DMS79 treated with DMSO at 0.1 percent for 48 hours (cell line): ENCODE measurements at places on chromosomes 5 and 9.

- DNase-seq = no peak
These were observed 15.0 kb downstream of the FANCC start for GRCh38 chr9:95302479-95302878.

DNA sequence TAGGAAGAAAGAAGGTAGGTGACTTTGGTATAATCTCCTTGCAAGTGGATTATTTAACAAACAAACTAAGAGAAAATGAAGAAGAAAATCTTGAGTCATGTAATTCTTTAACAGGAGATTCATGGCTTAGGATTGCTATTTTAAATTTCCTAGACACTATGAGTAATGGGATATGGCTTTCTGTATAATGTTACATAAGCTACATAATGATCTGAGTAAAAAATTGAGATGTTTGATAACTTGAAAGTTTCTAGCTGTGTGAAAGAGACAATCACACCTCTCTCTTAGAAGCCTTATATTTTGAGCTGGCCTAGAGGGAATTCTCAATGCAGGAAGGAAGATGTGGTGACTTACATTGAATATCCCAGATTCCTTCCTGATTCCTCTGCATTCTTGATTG lies 92.5 kb downstream of the CDH9 start:
- no peak for DNase-seq

- DNase-seq = peak; percentile 12
These were observed 34.4 kb upstream of the MRPS30 start for GRCh38 chr5:44774279-44774880.

DNA sequence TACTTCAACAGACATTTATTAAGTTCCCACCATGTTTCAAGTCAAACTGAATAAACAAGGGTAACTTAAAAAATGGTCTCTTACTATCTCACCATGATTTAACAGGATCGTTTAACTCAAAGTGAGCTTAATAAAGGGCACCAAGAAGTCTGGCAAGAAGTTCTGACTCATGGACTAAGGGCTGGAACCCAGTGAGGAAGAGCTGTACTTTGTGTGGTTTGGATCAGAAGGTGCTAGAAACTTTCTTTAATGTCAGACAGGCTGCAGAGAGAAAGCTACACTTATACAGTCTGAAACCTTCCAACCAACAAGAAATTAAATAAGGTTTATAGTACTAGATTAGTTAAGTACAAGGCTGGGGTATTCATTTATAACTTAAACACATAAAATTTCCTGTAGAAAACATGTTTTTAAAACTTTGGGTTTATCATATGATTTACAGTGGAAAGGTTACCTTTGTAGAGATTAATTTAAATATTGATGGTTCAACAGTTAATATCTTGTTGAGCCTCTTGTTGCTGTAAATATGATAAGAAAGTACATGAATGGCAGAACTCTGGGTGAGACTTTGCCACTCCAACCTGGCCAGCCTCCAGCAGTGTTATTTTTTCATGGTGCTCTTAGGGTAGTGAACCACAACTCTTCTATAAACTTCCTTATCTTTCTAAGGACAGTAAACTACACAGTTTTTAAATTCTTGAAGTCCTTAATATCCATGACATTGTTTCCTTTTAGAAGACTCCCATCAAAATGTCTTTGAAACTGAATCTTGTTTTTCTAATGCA lies 162.8 kb downstream of the MAN2A1 start:
- no peak for DNase-seq

DNA sequence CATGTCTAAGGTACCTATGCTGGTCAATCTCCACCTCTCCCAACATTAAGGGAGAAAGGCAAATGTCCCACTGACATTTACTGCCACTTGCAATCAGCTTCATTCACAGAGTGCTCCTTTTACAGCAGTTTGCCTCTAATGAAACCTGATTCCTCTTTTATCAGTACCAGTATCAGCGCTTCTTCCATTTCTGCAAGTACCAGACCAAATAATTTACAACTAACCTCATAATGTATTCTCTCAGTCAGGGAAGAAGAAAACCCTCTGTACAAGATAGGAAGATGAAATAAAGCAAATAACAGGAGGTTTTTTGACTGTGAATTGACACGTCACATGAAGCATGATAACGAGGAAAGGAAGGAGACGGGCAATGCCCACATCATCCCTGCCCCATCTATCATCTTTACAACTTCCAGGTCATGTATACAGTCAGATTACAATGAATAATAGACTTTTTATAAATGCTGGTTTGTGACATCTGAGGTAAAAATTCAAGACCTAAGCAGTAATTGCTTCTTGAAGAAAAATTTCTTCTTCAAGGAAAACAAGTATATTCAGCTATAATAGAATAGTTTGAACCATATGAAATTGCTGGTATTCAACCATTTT lies 21.9 kb downstream of the ABITRAM start:
- no peak for DNase-seq

DNA sequence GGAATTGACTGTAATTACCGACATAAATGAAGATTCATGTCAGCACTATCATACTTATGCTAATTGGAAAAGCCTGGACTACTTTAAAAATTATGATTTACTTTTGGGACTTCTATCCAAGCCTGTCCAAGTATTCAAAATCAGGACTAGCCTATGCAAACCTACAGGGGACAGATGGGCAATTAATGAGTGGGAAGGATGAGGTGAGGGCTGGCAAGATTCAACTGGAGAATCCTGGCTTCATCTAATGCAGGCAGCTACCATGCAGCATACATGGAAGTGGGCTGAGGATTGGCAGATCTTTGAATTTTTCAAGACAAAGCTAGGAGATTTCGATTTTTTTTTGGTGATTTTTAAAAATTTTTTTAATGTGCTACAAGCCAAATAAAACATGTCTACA lies 532.6 kb downstream of the CSNK1G3 start:
- DNase-seq = no peak

DNA sequence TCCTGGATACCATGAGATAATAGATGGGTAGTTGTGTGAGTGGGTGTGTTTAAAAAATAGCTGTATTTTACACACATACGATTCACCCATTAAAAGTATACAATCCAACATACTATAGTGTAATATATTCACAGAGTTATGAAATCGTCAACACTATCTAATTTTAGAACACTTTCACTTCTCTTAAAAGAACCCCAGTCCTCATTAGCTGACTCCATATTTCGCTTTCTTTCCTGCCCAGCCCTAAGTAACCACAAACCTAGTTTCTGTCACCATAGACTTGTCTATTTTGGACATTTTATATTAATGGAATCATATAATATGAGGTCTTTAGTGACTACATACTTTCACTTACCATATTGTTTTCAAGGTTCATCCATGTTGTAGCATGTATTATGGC lies 63.8 kb upstream of the S1PR3 start:
- no peak for DNase-seq

DNA sequence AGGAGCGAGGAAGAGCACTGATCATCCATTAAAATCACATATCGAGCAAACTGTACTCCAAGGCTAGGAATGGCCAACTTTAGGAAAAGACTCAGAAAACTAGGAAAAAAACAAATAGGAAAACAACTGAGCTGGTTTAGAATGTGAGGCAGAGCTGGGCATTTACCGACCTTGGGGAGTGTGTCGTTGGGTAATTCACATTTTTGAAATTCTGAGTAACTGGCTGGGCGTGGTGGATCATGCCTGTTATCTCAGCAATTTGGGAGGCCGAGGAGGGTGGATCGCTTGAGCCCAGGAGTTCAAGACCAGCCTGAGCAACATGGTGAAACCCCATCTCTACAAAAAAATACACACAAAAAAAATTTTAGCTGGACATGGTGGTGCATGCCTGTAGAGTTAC lies 70.1 kb downstream of the ZFAND5 start:
- no peak for DNase-seq

DNA sequence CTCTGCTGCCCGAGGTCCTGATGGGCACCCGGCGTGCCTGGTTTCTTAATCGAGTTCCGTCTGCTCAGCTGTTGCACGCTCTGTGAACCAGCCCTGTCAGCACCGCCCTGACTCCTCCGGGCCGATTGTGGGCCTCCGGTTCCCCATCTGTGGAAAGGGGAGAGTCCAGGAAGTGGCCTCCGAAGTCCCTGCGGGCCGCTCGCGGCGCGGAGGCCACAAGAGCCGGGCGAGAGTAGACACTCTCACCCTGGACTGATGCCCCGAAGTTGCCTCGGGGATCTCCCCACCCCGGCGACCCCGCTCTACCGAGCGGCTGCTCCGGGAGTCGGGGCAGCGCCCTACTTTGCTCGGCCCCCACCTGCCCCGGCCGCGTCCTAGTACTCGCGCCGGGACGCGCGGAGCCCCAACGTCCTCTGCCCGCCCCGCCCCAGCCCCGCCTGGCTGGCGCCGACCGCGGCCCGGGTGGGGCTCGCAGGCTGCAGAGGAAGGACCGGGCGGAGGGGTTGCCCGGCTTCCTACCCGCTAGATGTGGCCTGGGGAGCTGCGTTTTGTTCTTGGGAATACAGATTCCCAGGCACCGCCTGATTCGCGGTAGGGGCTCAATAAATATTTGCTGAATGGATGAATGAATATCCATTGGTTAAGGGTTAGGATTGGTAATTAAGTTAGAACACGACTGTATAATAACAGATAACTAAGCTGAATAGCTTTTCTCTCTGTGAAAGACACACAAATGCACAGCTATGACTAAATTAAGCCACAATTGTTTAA lies 935 bp upstream of the ZNF367 start:
- peak; percentile 27 for DNase-seq

DNA sequence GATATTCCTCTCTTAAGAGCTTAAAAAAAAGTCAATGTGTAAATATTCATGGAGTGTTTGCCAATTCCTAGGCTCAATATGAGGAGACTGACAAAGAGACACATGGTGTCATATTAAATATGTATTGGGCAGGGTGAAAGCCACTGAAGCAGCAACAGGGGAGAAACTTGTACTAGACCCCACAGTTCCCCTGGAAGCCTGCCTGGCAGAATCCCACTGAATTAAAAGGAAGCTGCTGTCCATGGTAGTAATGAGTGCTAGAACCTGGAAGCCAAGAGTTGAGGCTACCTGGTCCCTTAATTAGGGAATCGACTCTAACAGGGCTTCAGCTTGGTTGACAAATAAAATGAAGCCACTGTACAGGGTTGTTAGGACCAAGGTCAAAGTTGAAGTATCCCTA lies 129.4 kb upstream of the GPR151 start:
- DNase-seq = no peak

GRCh38 chr5:142849466-142849865 lies 79.3 kb downstream of the ARHGAP26 start:
- no peak for DNase-seq

DNA sequence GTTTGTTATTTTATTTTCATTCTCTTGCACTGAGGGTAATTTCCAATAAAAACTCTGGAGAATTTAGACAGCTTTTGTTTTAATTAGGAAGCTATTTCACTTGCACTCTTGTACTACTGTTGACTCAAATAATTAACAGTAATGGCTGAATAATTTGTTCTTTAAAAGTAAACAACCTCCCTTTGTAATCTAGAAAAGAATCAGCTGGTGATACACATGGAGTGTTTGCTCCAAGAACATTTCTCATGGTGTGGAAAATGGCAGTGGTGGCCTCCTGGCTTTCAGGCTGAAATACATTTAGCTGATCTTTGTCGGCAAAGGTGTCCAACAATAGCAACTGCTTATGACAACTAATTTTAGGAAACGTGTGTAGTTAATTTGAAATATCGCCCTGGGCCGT lies 129.4 kb downstream of the C9orf152 start:
- no peak for DNase-seq

DNA sequence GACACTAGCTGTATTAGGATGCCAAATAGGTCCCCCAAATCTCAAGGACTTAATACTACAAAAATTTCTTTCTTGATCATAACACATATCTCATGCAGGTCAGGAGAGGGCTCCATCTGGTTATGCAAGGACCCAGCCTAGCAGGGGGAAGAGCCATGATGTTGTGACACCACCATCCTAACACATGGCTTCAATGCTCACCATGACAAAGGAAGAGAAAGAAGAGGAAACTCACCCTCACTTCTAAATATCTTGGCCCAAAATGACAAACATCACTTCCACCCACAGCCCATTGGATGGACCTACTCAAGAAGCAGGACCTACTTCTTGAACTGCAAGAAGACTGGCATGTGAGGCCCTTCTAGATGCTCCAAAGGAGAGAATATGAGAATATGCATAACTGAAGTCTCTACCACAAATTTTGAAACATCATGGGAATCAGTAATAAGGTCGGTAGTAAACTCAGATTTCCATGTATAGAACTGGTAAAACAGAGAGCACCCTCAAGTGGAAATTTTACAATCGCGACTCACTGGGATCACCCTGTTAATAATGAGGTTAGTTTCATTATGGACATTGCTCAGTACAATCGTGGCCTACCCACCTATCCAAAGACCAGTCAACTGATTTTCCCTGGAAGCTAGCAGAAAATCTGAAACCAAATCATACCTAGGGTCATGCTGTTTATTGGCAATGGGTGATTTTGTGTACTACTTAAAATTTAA lies 308.2 kb downstream of the ACTL7B start:
- DNase-seq = no peak

GRCh38 chr9:121631978-121632418 lies 19.4 kb upstream of the DAB2IP start:
- DNase-seq = no peak

- no peak for DNase-seq
These were observed 421.7 kb upstream of the KIF2A start for GRCh38 chr5:61884252-61884855.

DNA sequence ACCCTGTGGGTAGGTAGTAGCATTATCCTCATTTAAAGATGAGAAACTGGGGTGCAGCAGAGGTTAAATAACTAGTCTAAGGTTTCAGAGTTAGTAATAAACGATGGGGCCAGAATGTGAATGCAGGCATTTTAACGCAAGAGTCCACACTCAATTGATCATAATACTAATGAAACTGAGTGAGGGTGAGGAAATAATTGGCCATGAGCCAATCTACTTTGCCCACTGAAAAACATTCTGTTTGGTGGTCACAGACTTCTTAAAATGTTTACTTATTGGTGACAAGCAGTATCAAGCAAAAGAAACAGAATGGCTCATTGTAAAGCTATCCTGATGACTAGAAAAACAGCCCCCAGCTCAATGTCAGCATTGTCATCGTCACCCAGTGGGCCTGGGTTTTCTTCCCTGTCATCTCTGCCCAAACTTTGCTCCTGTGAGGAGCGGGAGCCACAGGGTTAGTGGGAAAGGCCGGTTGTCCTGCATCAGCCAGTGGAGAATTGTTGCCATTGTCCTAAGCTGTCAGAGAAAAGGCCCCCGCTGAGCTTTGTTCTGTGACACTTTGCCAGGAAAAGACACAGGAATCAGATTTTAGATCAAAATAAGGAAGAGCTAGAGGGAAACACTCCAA lies 77.3 kb upstream of the MAN2A1 start:
- DNase-seq = no peak

GRCh38 chr5:22757776-22758175 lies 95.4 kb downstream of the CDH12 start:
- DNase-seq = no peak
